ENCODE measurements at places on chromosomes 7 and 10.

DNA sequence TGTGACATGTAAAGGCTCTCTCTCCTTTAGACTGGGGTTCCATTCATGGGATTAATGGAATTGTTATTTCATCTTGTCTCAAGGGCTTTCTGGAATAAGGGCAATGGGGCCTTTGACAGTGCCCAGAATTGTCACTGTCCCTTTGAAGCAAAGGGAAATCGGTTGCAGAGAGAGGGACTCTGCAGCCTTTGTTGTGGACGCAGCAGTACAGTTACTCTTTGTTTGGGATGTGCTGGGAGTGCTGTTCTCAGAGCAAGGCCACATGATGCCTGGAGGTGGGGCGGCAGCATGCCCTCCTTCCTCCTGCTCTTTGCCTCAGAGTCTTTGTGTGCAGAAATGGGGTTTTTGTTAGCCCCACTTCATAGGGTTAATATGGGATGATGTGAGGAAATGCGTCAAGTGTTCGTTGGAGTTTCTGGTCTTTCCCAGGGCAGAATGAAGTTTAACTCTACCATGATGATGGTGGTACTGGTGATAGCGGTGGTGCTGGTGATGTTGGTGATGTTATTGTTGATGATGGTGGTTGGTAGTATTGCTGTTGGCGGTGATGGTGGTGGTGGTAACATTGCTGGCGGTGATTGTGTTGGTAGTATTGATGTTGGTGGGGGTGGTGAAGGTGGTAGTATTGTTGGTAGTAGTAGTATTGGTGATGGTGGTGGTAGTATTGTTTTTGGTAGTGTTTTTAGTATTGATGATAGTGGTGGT lies 45.3 kb downstream of the DOCK1 start:
- no peak for DNase-seq

GRCh38 chr10:17423632-17424186 lies 30.7 kb downstream of the ST8SIA6 start:
- no peak for DNase-seq

GRCh38 chr7:27062946-27063345 lies 32.9 kb downstream of the HOXA1 start:
- no peak for DNase-seq

DNA sequence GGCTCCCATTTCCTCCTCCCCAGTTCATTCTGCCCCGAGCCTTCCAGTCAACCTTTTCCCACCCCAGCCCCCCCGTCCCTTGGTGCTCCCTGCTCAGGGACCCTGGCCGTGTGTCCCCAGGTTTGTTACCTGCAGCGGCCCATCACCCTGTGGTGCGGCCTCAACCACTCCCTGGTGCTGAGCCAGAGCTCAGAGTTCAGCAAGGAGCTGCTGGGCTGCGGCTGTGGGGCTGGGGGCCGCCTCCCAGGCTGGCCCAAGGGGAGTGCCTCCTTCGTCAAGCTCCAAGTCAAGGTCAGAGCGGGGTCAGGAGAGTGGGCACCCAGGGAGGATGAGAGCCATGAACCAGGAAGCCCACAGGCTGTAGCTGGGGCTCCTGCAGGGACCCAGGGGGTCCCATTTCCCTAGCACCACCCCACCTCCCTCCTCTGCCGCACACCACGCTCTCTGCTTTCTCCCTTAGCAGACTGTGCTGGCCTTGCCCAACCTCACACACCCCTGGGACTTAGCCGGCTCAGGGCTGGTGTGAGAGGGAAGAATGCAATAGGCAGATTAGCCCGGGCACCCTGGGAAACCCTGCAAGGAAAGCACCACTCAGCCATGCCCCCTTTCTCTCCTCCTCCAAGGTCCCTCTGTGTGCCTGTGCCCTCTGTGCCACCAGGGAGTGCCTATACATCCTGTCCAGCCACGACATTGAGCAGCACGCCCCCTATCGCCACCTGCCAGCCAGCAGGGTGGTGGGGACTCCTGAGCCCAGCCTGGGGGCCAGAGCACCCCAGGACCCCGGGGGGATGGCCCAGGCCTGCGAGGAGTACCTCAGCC lies 2.0 kb upstream of the PCOLCE start:
- no peak for DNase-seq

DNA sequence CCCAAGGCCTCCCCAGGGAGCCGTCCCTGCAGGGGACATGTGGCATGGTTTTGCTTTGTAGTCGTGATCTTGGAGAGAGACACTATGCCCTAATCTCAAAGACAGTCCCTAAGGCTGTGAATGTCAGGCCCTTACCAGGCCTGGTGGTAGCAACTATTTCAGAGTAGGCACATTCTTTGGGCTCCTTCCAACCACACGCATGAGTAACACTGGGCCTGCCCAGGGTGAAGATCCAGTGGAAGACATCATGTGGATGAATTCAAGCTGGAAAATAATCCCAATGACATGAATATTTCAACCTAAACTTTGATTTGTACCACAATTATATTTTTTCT lies 39.5 kb upstream of the INSIG1 start:
- DNase-seq = no peak

DNA sequence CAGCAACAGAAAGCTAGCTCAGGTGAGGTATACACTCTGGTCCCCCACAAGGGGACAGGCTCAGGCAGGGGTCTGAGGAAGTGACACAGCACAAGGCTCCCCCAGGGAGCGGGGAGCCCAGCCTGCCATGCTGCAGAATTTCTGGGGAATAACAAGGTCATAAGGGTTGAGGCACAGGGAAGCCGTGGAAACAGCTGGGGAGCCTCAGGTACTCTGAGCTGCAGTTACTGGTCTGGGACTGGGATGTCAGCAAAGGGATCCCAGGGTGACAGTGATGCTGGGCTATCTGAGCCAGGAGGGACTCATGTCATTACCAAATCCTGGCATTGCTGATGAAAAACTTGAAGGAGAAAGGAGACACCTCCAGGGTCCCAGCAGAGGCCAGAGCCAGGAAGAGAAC lies 64.4 kb upstream of the NANOS1 start:
- DNase-seq = no peak

- no peak for DNase-seq
Measured at GRCh38 chr7:149764481-149765398, 8.6 kb downstream of the ZNF467 start.

- no peak for DNase-seq
Measured at GRCh38 chr7:3380034-3380433, 79.0 kb downstream of the SDK1 start.

DNA sequence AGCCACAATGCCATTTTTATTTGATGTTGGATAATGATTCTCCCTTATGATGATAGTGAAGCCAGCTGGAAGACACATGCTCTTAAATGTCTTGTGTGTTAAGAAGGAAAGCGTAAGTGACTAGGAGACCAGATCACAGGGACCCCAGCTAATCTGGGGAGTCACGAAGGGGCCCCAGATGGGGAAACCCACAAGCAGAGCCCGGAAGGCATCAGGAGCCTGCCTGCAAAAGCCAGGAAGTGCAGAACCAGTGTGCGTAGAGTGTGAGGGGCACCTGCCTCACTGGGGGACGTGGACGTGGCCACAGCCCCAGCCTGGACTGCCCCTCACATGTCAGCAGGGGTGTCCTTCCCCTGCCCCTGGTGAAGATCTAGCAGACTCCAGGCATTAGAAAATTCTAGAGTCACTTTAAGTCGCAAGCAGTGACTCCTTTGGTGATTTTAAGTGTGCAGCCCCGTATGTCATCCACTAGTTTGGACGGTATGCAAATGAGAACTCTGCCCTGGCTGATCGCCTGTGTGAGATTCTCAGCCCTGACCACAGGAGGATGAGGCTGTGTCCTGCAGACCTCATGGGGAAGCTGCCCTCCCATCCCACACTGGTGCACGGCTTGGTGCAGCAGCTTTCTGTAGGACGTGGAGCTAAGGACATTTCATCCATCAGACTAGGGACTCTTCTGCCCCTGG lies 243.0 kb downstream of the WDR37 start:
- no peak for DNase-seq

- no peak for DNase-seq
Measured at GRCh38 chr7:20340839-20341238, 10.1 kb downstream of the ITGB8 start.

DNA sequence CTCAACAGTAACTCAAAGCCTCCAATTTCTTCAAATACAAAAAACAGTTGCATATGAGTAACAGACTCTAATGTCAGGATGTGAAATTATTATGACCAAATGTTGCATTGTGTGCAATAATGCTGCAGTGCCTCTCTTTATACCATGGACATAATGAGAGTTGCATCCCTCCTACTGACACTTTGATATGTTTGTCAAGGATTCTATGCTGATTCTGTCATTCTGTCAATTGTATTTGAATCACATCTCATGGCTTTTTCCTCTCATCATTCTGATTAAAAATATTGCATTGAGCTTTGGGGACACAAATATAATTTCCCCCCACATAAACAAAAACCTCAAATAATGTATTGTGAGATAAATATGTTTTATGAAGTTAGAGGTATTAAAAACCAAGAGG lies 84.6 kb upstream of the SGCE start:
- no peak for DNase-seq

DNA sequence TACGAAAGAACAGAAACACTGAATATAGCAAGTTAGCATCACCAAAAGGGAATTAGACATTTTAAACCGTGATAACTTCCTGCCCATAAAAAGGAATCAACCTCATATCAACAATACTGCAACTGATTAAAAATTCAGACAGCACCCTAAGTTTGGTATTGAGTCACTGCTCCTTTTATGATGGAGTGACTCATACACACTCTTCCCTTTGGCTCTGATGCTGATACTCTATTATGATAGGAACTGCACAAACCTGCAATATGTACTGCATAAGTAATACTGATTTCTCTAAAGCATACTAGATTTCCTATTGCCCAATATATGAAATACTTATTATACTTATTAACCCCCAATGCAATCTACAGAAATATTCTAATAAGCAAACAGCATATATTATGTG lies 118.7 kb downstream of the PARD3 start:
- DNase-seq = no peak

DNA sequence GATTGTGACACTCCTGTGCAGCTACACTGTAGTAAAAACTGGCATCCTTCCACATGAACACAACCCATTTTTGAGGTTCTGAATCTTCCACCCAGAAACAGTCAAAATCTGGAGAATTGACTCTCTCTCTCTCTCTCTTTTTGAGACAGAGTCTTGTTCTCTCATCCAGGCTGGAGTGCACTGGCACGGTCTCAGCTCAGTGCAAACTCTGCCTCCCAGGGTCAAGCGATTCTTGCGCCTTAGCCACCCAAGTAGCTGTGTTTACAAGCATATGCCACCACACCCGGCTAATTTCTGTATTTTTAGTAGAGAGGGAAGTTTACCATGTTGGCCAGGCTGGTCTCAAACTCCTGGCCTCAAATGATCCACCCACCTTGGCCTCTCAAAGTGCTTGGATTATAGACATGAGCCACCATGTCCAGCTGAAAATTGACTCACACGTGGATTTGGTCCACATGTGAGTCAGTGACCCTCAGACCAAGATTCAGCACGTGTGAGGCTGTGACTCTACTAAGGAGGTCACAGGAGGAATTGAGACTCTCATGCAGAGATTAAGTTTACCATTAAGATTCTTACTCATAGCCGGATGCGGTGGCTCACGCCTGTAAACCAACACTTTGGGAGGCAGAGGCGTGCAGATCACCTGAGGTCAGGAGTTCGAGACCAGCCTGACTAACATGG lies 12.1 kb upstream of the ZNF107 start:
- no peak for DNase-seq

- no peak for DNase-seq
Measured at GRCh38 chr7:143908120-143908519, 6.1 kb upstream of the TCAF1 start.

GRCh38 chr10:49709934-49710333 lies 30.5 kb downstream of the C10orf53 start:
- DNase-seq = no peak

DNA sequence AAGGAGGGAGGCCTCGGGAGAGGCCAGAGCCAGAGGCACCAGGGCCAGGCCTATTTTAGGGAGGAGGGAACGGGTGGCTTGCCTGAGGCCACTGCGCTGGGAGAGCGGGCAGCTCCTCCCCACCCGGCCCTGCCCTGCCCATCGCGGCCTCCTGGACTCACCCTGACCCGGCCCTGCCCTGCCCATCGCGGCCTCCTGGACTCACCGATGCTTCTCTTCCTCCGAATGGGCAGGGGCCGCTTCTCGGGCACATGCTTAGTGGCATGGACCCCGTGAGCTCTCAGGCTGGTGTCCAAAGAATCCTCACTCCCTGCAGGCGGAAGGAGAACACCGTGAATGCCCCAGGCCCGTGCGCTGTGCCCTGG lies 7.5 kb downstream of the PDGFA start:
- DNase-seq = no peak

DNA sequence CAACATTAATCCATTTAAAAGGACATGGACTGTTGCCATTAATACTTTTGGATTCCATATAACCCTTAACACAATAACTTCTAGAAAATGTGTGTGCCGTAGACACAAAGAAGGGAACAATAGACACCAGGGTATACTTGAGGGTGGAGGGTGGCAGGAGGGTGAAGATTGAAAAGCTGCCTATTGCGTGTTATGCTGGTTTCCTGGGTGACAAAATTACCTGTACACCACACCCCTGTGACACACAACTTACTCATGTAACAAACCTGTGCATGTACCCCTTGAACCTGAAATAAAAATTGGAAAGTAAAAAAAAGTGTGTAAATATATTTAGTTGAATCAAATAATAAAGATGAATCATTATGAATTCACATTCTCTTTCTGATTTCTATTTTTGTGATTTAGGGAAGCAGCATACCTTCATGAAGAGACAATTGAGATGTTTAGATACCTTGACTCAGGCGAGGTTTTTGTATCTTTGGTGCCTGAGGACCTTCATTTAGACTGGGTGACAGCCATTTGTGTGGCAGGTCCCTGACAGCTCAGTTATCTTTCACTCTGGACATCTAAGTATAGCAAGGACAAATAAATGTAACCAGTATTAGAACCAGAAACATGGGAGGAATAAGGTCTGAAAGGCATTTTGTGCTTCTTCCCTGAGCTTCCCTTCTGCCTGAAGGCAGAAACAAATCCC lies 28.7 kb downstream of the GIMAP8 start:
- DNase-seq = no peak
